ENCODE measurements at places on chromosomes 7 and 10. TPM values are rescaled to one million over a fixed set of nuclear protein-coding genes. Genes with fewer than 3 reads are reported as not detected.

DNA sequence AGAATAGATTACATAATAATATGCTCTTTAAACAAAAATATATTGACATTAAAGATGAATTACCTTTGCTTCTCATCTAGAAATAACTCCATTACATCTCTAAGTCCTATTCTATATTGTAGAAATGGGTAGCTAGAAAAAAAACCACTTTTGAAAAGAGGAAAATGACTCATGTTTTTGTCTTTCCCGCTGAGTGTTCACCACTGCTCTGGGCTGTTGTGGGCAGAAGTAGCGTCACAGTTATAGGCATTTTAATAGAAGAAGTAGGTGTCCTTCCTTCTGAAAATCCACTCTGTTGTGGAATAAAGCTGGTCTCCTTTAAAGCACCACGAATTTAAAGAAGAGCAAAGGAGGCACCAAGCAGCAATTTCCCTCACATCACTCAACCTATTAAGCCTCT is 117.6 kb upstream of the NFE2L3 start:
- no peak for DNase-seq

GRCh38 chr10:17742918-17743317 is 9.1 kb upstream of the TMEM236 start:
- peak; percentile 43 for DNase-seq

DNA sequence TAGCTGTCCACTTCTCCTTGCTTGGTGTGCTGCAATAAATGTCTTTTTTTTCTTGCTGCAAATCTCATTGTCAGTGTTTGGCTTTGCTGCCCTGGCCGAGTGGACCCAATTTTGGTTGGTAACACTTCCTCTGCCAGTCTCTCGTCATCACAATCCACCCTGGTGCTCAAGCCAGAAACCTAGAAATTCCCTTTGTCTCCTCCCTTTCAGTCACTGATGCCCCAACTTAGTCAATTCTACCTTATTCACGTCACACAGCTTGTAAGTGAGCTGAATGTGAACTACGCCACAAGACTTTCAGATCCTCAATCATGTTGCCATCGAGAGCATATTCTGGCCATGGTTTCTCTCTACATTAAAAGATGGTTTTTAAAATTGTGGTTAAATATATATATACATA is 13.0 kb upstream of the FRA10AC1 start:
- DNase-seq, result no peak

DNA sequence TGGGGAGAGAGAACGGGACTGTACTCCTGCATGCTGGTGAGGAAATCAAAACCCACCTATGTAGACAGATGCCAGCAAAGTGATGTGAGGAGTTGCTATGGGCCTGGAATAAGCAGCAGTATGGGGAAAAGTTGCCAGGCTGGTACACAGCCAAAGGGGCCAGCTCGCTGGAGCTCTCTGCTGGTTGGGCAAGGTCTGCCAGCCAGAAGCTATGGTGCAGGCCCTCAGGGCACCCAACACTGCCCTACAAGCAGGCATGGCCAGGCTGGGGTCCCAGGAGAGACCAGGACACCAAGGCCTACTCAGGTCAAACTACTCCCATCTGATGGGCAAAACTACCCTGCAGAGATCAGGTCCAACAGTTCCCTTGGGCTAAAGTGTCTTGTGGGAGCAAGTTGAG is 916.6 kb downstream of the IPMK start:
- DNase-seq, result no peak

- no peak for DNase-seq
Observed at GRCh38 chr7:108109221-108109908, 20.8 kb downstream of the LAMB4 start.

- no peak for DNase-seq
Observed at GRCh38 chr7:82153776-82154175, 289.8 kb downstream of the CACNA2D1 start.

GRCh38 chr10:51892313-51892712 is 192.9 kb upstream of the CSTF2T start:
- no peak for DNase-seq

- peak; percentile 78 for DNase-seq
Observed at GRCh38 chr10:119199231-119199992, 8.0 kb upstream of the GRK5 start.

GRCh38 chr7:158237672-158238335 is 349.8 kb downstream of the PTPRN2 start:
- no peak for DNase-seq

- no peak for DNase-seq
Observed at GRCh38 chr7:8817448-8818036, 384.1 kb downstream of the NXPH1 start.

DNA sequence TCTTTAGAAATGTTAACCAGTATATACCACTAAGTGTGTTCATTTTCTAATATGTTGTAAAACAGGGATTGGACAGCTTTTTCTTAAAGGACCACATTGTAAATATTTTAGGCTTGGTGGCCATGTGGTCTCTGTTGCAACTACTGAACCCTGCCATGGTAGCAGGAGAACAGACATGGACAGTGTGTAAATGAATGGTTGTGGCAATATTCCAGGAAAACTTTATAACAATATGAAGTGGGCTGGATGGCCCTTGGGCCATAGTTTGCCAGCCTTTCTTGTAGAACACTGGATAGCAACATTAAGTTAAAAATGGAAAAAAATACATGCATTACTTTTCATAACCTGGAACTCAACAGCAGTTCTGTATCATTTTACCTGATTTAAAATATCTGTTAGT is 61.0 kb downstream of the SND1 start:
- no peak for DNase-seq

GRCh38 chr7:99594948-99595745 is 2.9 kb upstream of the TMEM225B start:
- DNase-seq, result no peak

DNA sequence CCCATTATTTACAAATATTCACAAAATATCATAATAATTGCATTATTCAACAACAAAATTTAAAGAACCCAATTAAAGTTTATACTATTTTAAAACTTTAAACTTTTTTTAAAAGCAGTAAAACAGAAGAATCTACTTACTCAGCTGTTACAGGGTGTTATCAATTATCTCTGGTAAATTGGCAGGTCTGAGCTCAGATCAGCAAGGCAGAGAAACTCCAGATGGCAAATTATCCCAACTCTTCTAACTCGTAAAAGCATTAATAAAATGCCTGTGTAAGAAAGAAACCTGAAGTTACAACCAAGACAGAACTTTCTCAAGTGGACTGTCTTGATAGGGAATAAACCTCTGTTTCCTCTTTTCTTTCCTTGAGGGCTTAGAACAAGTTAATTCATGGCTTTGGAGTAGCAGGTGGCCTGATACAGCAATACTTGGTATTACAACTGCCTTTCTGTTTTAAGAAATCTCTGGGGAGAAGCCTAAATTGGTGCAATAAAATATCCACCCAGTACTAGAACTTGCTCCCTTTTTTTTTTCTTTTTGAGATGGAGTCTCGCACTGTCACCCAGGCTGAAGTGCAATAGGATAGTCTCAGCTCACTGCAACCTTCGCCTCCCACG is 275.3 kb upstream of the MKLN1 start:
- DNase-seq, result no peak

- DNase-seq, result no peak
Observed at GRCh38 chr7:45203459-45203858, 45.9 kb downstream of the RAMP3 start.

DNA sequence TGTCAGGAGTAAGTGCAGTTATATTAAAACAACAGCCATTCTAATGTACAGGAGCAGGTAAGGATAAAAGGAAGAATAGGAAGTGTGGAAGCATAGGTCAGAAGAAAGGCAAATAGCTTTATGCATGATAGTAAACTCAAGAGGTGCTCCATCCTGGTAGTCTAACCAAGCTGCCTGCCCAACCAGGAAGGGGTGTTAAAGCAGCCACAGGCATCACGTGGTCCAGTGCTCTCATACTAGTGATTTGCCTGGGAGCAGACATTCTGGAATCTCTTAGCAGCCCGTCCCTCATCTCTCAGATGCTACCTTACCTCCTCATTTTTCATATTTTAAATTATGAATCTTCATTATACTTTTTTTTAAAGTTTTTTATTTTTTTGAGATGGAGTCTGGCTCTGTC is 18.5 kb downstream of the ABRAXAS2 start:
- DNase-seq, result no peak

DNA sequence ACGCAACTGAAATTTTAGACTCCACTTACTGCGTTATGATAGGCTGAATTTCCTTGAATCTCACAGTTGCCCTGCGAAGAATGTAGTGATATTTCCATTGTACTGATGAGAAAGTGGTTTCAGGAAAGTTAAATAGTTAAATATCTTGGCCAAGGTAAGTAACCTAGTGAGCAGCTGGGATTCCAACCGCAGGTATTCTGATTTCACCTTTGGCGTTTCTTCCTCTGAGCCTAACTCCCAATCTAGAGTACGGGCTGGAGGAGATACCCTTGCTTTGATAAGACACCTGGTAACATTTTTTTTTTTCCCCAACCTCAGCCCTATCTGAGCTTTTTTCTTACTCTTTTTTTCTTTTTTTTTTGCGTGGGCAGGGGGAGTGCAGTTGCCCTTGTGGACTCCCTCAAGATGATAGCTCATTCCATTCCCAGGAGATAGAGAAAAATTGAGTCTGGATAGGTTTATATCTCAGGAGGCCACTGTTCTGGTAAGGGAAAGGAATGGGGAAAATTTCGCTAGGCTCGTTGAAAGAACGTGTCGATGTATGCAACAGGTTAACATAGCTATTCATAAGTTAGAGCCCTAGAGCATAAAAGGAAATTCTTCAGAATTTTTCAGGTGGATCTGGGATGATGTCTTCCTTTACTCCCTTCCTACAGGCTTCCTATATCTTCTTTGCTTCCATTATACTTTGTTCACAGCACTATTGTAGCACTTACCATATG is 3.1 kb upstream of the TAS2R38 start:
- no peak for DNase-seq

- DNase-seq, result no peak
Observed at GRCh38 chr7:29613100-29613499, 49.5 kb downstream of the PRR15 start.

DNA sequence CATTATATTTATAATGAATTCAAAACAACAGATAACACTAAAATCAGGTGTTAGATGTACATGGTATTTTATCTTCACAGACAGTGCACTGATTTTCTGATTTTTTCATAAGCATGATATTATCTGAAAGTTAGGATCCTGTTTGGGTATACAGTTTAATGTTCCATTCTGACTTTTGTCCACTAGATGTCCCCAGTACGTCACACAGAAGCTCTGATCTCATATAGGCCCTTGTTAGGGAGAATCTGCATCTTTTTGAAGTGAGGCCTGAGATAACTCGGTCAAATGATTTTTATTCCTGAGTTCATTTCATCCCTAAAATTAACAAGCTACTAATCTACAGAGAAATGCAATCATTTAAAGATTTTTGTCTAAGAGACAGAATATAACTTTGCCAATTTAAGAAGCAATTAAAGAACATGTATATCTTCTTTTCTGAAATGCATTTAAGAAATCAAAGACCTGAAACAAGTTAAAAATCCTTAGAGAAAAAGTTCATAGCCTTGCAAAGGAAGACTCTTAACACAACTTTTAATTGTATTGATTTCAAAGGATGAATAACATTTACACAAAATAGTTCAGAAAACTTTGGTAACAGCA is 72.0 kb upstream of the TES start:
- peak; percentile 46 for DNase-seq

GRCh38 chr10:103481974-103482531 is 3.0 kb upstream of the CALHM3 start:
- peak; percentile 45 for DNase-seq

DNA sequence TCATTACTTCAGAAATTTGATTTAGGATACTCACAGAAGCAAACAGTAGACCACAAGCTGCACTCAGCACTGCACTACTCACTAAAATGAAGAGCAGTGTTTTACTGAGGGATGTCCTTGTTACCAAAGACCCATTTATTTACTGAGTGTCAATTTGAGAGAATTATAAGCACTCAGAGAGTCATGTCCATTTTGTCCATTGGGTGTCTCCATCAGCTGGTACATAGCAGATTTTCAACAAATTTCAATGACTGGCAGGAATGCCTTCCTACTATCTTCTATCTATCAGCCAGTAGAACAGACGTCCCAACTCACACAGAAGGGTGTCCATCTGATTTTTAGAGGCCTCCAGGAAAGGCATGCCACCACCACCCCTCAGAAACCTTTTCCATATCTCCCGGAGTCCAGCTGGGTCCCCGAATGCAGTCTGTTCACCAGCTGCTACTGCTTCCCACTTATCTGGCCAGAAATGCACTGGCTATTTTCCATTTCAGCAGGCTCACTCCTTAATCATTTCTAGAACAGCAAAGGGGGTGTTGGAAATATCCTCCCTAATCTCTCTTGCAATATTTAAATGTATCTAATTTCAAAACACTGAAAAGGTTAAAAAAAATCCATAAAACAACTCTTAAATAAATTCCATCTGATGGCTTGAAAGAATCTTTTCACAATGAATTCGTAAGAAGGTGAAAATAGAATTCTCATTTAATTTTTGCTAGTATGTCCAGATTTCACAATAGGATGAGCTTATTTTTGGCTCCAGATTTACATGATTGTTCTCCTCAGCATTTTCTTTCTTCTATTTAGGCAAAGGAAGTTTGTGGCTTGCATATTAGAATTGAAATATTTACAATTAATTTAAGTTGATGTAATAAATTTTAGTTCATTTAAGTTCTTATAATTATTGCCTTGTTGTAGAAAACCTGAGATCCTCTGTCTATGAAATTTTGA is 1164.0 kb upstream of the CELF2 start:
- peak; percentile 26 for DNase-seq

GRCh38 chr10:106863549-106863948 is 301.0 kb downstream of the SORCS1 start:
- no peak for DNase-seq

GRCh38 chr10:125871338-125871737 is 9.8 kb downstream of the DHX32 start:
- DNase-seq, result no peak

GRCh38 chr7:71021131-71021530 is 110.8 kb upstream of the GALNT17 start:
- peak; percentile 55 for DNase-seq

The MUC3A gene
- 0.10 TPM for polyA plus RNA-seq

The CALY gene
- not detected for polyA plus RNA-seq

The GPR15LG gene
- not detected for polyA plus RNA-seq

The FAS gene
- polyA plus RNA-seq, result 10.5 TPM

The ZNF716 gene
- not detected for polyA plus RNA-seq

The EEPD1 gene
- polyA plus RNA-seq, result 14.7 TPM

The PGAM2 gene
- 319 TPM for polyA plus RNA-seq

The PLCE1 gene
- 53.4 TPM for polyA plus RNA-seq

The MRPS16 gene
- 71.7 TPM for polyA plus RNA-seq

The SPDYE6 gene
- 11.5 TPM for polyA plus RNA-seq

The TMEM229A gene
- polyA plus RNA-seq, result 0.09 TPM

The ANKRD2 gene
- polyA plus RNA-seq, result 24.2 TPM

The SRGN gene
- 21.8 TPM for polyA plus RNA-seq

The SRI gene
- 72.3 TPM for polyA plus RNA-seq

The CYREN gene
- polyA plus RNA-seq, result 34.8 TPM

Measured in hindlimb muscle (tissue), 1 donor.